ENCODE measurements at places on chromosomes 11 and 22. TPM values are rescaled to one million over a fixed set of nuclear protein-coding genes. Genes with fewer than 3 reads are reported as not detected.

DNA sequence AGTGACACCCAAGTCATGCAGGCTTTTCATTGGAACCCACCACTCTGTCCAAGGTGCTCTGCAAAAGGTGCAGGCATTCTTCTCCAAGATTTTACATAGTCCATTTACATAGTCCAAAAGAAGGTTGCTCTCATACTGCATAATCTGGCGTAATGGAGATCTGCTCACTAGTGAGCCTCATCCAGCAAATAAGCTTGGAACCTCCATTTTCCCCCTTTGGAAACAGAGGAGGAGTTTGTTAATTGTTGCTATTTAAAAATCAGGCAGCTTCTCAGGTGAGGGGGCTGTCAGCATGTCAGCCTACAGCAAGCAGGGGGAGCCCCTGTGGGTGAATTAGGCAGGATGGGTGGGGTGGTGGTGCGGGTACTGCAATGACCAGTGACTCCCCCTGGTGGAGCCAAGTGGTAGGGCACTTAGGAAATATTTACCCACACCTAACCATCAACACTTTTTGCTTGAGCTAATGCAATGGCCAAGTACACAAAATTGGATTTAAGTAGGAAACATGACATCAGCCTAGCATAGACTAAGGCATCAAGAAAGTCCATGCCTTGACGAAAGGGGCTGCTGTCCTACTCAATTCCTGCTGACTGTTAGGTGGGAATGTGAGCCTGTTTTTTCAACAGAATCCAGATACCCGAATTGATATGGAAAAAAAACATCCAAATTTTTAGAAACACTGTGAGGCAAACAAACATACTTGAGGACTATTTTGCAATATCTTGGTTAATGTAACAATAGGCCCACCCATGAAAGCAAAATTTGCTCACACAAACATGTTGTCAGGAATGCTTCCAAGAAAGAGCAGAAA is 64.5 kb downstream of the AMBRA1 start:
- H3K27me3 ChIP-seq = no peaks in the 10 kb centered on the region
- H3K36me3 ChIP-seq = peaks cover 1% of the 10 kb centered on the region
- H3K4me1 ChIP-seq = peaks cover 16% of the 10 kb centered on the region
- H3K27ac ChIP-seq = peak overlapping the region; percentile 32
- peak; percentile 77 for DNase-seq

Gene MPZL2
- total RNA-seq = 12.9 TPM

DNA sequence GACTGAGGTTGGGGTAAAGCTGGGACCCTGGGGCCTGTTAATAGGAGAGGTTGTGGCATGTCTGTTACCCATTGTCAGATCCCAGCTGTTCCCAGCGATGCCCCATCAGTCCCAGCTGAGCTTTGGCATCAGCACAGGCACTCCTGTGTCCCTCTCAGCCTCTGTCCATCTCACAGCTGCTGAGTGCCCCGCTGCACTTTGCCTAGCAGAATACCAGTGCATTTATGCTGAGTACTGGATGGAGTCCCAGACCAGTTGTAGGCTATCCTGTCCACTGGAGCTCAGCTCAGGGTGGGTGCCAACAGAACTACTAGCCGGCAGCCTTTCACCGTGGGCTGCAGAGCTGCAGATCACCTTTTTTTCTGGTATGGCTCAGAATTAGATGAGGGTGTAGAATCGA is 9.9 kb downstream of the FXYD6 start:
- H3K27ac ChIP-seq = no peak overlapping the region
- H3K4me1 ChIP-seq = peaks cover 10% of the 10 kb centered on the region
- H3K27me3 ChIP-seq = peaks cover 16% of the 10 kb centered on the region
- no peak overlapping the region for H3K4me3 ChIP-seq

DNA sequence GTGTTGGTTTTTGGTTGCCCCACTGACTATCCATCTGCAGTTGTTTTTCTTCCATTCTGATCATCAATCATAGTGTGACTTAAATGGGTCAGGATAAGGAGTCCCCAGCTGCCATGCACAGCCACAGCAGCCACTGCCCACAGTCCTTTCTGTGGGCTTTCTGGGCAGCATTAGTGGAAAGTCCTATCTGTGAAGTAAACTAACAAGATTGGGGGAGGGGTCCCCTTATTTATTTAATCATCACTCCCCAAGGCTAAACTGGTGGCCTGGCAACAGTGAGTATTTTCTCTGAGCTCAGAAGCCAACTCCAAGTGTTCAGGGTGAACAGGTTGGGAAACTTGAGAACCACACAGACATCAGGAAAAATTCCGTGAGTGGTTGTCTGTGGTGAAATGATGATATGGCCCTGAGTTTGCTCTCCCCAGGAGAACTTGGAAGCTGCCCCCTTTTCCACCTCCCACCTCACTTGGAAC is 145.0 kb downstream of the CCDC34 start:
- H3K4me1 ChIP-seq = no peaks in the 10 kb centered on the region
- H3K27ac ChIP-seq = no peak overlapping the region
- no peaks in the 10 kb centered on the region for H3K27me3 ChIP-seq
- no peaks in the 10 kb centered on the region for H3K36me3 ChIP-seq
